ENCODE measurements at places on chromosomes 3 and 15.

GRCh38 chr15:47246317-47246716 lies 471.0 kb upstream of the SEMA6D start:
- no peak for DNase-seq

DNA sequence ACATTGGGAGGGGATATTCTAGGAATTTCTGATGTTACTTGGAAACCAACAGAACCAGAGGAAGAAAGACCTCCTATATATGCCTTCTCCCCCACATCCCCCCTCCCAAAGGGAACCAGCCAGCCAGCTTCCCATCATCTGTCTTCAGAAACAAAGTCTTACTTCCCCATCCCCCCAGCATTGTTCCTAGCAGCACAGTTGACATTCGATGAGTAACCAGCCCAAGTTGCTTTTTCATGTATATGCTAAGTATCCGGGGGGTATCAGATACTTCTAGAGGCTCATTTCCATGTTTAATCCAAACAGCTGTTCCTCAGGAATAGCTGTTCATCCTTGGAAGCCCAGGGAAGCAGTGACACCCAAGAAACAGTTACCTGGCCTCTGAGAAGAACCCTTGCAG lies 16.0 kb downstream of the RMDN3 start:
- no peak for DNase-seq

GRCh38 chr15:63374686-63375520 lies 6.7 kb downstream of the CA12 start:
- no peak for DNase-seq

- no peak for DNase-seq
These were observed 1.8 kb downstream of the PIK3CA start for GRCh38 chr3:179149951-179150350.

DNA sequence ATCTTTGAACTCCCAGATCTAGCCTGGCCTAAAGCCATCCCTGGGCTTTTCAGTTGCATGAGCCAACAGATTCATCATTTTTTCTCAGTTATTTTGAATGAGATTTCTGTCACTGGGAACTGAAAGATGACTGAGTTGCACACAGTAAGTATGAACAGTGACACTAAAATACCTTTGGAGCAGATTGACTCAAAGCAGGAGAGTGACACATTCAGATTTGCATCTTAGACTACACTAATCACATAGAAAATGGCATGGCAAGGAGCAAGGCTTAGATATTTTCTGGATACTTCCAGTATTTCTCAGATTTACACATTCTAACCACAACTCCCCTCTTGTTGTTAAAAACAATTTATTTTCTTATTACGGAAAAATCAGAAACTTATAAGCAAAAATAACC lies 32.8 kb downstream of the SEC62 start:
- no peak for DNase-seq

DNA sequence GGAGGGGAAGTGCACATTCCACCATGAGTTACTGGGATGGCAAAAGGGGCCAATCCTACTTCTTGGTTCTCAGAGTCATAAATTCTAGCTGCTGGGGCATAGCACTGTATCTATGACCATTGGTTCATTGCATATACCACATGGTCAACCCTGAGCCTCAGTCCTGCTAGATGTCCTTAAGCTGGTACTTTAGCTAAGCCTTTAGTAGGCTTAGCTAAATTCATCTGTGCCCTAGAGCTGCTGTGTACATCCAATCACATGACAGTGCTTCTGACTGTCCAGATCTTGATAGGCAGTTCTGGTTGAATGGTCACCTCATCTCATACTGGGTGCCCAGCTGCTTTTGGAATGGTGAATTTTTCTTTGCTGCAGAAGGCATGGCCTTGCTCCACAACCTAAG lies 8.2 kb downstream of the NDUFB4 start:
- no peak for DNase-seq

GRCh38 chr3:89617706-89618105 lies 510.3 kb downstream of the EPHA3 start:
- DNase-seq = no peak
